Cerebellum (tissue), 4 donors: ENCODE measurements at places on chromosomes 16 and 17. TPM values are rescaled to one million over a fixed set of nuclear protein-coding genes. Genes with fewer than 3 reads are reported as not detected.

The SLC35G6 gene
- total RNA-seq: not detected

The RAD51D gene
- total RNA-seq: 5.0 TPM

The CACNA1G gene
- 32.8 TPM for total RNA-seq

The BEAN1 gene
- total RNA-seq: 5.3 TPM

The FOXJ1 gene
- total RNA-seq: 7.8 TPM

The NQO1 gene
- total RNA-seq: 9.1 TPM

The SHISA6 gene
- 29.5 TPM for total RNA-seq

The SLC16A13 gene
- 1.4 TPM for total RNA-seq

The CEP20 gene
- total RNA-seq: 20.7 TPM

The PMP22 gene
- total RNA-seq: 20.4 TPM

The TMEM132E gene
- 3.4 TPM for total RNA-seq

The KRTAP4-5 gene
- not detected for total RNA-seq

The OTOP3 gene
- not detected for total RNA-seq

The LRRC75A gene
- 12.7 TPM for total RNA-seq

The DBNDD1 gene
- 12.6 TPM for total RNA-seq

The ABCC12 gene
- total RNA-seq: 2.3 TPM

The MTMR4 gene
- total RNA-seq: 119 TPM

The SEPTIN12 gene
- total RNA-seq: not detected

The MIEN1 gene
- total RNA-seq: 8.4 TPM

The GTF3C1 gene
- 56.7 TPM for total RNA-seq
